ENCODE measurements at places on chromosomes 16 and 17.

GRCh38 chr16:71567931-71568330 lies 9.0 kb downstream of the TAT start:
- no peak for DNase-seq

- DNase-seq = no peak
These were observed 22.0 kb downstream of the EARS2 start for GRCh38 chr16:23534868-23535860.

DNA sequence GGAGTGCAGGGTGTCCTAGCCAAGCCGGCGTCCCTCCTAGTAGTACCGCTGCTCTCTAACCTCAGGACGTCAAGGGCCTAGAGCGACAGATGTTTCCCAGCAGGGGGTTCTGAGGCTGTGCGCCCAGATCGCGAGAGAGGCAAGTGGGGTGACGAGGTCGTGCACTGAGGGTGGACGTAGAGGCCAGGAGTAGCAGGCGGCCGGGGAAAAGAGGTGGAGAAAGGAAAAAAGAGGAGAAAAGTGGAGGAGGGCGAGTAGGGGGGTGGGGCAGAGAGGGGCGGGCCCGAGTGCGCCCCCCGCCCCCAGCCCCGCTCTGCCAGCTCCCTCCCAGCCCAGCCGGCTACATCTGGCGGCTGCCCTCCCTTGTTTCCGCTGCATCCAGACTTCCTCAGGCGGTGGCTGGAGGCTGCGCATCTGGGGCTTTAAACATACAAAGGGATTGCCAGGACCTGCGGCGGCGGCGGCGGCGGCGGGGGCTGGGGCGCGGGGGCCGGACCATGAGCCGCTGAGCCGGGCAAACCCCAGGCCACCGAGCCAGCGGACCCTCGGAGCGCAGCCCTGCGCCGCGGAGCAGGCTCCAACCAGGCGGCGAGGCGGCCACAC lies at the start of gene MMP2:
Gene MMP2, plus strand, starts transcription at position 372 of the 603 bp plus-strand sequence. CDS start 282 bp downstream, outside the sequence.
- peak; percentile 88 for DNase-seq

- no peak for DNase-seq
These were observed 76.0 kb upstream of the ZNF423 start for GRCh38 chr16:49931916-49932315.

GRCh38 chr16:2082983-2083364 lies 35.2 kb downstream of the TSC2 start:
- DNase-seq = no peak

GRCh38 chr16:88478889-88479792 lies 26.1 kb downstream of the ZFPM1 start:
- DNase-seq = no peak

- peak; percentile 21 for DNase-seq
These were observed 186.4 kb upstream of the ERCC4 start for GRCh38 chr16:13733561-13733960.

- peak; percentile 52 for DNase-seq
These were observed at the start of gene KREMEN2 for GRCh38 chr16:2963723-2964474. TSS of gene KREMEN2 (plus strand) at chr16:2964275. CDS start at chr16:2964521, 246 bp downstream.

DNA sequence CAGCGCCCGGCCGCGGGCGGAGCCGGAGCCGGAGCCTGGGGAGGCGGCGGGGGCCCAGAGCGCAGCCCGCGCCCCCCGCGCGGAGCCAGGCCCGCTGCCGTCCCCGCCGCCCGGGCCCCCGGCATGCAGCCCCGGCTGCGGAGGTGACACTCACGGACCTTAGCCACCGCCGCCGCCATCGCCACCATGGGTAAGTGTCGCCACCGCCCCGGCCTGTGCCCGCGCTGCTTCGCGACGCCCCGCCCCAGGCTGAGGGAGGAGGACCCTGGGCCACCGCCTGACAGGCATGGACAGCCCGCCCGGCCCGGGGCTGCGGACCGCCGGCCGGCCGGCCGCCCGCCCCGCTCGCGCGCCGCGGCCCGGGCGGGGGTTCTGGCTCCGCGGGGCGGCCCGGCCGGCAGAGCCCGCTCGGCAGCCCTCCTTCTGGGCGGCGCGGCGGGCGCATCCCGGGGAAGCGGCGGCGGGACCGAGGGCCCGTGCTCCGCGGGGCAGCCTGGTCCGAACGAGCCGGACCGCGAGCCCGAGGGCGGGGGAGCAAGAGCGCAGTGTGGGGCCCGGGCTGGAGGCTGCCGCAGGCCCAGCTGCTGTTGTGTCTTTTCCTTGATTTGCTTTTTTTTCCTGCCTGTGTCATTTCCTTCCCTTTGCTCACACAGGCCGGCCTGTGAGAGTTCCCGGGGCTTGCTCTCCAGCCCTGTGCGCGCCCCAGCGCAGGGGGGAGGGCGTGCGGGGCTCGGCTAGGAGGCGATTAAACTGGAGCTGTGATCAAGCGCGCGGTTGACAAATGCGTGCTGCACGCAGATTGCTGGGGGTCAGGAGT lies 565 bp downstream of the MAP3K3 start:
- DNase-seq = peak; percentile 68

DNA sequence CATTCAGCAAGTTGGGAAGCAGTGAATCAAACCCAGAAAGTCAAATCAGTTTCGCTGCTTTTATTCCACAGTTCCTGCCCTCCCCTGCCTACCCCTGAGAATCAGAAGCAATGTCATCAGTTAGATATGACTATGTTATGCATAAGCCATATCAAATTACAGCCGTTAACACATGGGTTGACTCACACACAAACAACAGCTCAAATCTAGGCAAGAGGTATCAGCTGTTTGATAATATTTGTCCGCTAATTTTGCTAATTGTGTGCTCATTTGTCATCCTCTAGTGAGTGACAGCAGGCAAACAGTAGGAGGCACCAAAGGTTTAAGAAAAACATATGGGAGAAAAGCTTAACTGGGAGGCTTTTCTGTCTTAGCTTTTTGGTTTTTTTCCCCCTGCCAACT lies 327.4 kb upstream of the CCL2 start:
- peak; percentile 3 for DNase-seq

GRCh38 chr17:8056232-8056975 lies 17.5 kb downstream of the ALOX15B start:
- DNase-seq = peak; percentile 86

DNA sequence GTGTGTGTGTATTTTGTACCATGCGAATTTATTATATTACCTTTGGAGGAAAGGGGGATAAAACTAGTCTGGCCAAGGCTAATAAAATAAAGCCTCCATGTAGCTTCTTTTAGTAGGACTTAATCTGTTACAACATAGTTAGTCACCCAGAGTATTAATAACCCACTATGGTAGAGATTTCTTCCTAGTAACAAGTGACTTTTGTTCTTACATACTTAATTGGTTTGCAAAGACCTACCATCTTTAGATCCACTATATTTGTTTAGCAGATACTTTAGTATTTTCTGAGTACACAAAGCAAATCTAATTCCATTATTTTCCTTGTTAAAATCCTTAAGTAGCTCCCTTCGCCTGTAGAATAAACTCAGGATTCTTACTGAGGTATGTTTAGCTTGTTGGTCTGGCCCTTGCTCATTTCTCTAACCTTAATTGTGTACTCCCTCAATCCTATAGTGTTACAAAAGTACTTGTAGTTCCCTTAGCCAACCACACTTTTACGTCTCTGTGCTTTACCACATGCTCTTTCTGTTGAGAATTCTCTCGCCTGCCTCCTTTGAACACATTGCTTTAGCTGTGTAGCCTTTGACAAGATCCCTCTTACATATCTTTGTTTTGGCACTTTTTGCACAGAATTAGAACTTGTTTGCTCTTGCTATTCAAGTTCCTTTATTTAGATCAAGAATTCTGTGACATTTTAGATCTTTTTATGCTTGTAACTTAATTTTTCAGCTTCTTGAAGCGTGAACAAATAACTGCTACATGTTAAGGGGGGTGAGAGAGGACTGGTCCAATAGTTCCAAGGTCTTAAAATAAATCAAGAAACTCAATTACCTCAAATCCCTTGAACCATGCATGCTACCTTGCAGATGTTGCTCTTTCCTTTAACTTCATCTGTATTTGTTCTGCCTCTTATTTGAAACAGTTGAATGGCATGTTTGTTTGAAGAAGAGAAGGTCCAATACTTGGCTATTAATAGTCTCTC lies 23.8 kb downstream of the CLTC start:
- DNase-seq = peak; percentile 60

- DNase-seq = peak; percentile 72
These were observed 3.7 kb upstream of the ERN1 start for GRCh38 chr17:64133546-64134215.

- DNase-seq = no peak
These were observed 6.6 kb upstream of the KPNB1 start for GRCh38 chr17:47643116-47643515.

DNA sequence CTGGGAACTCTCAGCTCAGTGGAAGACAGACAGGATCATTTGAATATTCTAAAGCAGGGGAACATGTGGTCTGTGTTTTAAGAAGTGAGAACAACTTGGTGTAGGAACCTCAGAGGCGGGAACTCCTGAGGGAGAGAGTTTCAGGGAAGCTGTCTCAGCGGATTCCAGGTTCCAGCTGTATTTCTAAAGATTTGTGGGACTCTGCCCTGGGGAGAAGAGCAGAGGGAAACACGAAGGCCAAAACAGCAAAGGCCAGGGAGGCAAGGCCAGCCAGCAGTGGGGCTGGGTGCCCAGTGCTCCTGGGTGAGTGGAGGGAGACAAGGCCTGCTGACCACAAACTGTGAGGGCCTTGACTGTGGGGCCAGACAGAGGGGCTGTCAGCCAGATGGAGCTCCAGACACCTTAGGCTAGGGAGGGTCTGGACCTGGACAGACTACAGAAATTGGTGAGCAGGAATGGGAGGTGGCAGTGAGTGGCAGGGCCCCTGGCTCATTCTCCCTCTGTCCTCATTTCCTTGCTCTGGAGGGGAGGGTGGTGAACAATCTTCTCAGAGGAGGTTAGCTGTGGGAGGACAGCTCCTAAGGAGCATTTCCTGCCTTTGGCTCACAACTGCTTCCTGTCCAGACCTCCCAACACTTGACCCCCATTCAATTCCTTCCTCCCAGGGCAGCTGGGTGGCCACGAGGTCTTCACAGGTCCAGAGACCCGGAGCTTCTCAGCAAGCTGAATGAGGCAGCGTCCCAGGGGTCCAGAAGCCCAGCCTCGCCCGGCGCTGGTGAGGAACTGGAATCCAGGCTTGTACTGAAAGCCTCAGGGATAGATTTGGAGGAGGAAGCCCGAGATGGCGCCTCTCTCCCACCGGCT lies 21.0 kb upstream of the FZD2 start:
- no peak for DNase-seq

DNA sequence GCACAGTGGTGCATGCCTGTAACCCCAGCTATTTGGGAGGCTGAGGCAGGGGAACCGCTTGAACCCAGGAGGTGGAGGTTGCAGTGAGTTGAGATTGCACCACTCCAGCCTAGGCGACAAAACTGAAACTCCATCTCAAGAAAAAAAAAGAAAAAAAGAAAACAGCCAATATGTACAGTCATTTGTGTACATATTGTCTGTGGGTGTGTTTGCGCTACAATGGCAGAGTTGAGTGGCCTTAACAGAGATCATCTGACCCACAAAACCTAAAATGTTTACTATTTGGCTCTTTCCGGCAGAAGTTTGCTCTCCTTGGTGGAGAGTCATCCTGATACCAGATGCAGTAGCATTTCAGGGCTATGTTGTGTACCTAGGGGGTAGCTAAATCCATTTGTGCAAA lies 57.9 kb downstream of the ARSG start:
- DNase-seq = no peak

GRCh38 chr17:34201767-34202166 lies 53.3 kb upstream of the CCL2 start:
- DNase-seq = no peak

GRCh38 chr17:13508896-13509295 lies 92.8 kb downstream of the HS3ST3A1 start:
- peak; percentile 26 for DNase-seq

DNA sequence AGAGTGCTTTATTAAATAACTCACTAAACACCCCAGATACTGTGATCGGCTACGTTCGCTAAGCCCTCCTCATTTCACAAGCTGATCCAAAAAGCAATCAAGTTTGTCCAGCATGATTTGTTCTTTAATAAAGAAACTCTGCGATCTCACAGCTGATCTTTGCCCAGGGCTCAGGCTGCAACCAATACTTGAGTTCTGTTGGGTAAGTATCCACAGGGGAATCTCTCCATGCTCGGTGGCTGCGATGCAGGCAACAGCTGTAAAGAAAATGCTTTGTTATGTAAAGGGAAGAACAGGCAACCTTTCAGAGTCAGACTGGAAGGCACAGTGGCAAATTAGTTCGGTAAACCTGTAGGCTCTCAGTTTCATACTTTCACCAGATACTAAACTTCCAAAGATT lies 67.5 kb downstream of the SHISA6 start:
- no peak for DNase-seq

DNA sequence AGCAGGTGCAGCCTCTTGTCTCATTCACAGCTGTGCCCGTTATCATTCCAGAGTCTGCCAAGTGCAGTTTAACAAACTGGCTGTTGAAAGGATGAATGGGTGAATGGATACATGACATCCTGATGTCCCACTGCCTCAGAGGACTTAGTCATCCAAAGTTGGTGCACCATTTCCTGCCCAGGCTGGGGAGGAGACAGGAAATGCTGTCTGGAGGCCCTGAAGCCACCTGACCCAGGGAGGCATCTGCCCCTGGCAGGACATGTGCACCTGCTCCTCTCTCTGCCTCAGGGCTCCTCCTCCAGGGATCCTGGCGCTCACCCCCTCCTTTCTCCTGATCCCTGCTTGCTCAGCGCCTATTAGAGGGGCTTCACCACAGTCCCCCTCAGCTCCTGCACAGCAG lies 1.8 kb upstream of the CD300C start:
- DNase-seq = no peak

DNA sequence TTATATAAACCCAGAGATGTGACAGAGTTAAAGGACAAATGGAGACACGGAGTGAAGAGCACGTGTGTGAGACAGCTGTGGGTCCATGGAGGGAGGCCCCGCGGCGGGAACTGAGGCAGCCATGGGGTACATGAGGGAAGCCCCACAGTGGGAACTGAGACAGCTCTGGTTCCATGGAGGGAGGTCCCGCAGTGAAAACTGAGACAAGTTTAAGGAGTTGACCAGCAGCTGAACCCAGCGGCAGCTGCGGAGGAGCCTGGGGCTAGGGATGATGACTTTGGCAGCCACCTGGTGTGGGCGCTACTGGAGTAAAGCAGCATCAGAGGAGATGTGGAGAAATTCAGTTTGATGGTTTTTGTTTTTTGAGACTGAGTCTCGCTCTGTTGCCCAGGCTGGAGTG lies 185.1 kb downstream of the RPTOR start:
- DNase-seq = peak; percentile 24

DNA sequence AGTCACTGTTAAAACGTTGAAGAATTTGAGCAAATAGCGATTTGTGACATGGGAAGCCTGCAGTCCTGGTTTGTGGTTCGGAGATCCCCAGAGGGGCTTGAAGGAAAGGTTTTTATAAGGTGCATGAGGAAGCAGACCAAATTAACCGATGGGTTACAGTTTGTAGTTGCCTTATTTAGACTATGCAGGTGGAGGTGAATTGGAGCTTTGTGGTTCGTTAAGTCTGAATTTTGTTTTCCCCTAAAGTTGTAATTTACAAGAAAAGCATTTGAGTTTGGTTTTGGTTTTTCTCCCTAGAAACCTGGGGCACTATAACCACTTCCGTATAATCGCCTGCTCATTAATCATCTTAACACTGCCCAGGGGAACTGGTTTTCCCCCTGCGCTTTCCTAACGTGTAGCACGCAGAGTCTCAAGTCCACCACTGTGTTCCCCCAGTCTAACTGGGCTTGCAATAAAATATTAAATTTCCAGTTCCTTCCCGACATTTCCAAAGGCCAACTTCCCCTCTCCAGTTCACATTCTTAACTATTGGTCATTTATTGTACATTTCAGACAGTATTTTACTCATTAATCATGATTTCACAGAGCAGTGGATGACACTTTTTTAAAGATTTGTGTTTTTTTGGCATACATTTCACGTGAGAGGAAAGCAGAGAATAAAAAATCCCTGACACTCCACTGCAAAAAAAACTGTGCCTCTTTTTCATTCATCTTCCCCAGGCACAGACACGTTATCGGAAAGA lies 932 bp downstream of the ZNF267 start:
- DNase-seq = peak; percentile 58

Data from LHCN-M2 (cell line).